ENCODE measurements at places on chromosomes 2 and 18.

DNA sequence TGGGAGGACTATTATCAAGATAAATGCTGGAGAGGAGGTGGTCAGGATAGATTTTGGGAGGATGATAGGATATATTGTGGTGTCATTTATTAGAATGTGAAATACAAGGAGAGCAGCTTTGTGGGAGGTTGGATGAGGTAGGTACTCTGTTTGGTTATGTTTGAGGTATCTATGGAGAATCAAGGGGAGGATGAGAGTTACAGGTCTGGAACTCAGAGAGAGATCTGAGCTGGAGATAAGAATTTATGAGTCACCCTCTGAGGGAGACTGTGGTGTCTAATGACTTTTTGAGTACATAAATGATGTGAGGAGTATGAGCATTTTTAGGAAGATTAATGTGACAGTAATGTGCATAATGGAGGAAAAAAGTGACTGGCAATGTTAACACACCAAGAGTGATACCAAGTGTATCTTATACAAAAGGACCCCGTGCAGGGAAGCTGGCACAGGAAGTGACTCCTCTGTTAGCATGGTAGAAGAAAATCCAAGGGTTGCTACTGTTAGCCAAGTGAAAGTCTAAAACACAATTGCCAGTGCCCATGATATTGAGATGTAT lies 48.2 kb downstream of the CRIM1 start:
- DNase-seq: no peak

DNA sequence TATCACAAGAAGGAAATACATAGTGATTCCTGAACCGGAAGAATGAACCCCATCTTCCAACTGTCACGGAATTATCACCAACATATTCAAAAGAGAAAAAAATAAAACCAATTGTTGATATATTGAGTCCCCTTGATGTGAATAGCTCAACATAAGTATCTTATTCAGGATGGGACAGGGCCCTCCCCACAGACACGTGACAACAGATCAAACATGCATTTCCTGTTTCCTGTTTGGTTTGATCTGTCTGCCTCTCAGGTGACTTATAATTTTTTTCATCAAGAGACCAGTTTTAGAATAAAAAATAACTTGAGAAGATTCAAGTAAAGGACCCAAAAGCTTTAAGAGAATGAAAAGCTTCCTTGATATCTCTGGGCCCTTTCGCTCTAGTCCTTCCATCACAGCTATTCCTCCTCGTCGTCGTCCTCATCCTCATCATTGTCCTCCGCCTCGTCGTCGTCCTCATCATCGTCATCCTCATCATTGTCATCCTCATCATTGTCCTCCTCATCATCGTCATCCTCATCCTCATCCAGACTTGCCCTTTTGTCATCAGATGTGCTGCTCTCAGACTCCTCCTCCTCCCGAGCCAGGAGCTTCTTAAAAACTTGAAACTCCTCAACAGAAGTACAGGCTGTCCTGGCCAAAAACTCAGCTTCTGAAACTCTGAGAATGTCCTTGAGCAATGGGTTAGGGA lies 6.3 kb downstream of the MTERF4 start:
- DNase-seq: no peak

- DNase-seq: no peak
Measured at GRCh38 chr2:167992278-167992677, 255.1 kb downstream of the STK39 start.

DNA sequence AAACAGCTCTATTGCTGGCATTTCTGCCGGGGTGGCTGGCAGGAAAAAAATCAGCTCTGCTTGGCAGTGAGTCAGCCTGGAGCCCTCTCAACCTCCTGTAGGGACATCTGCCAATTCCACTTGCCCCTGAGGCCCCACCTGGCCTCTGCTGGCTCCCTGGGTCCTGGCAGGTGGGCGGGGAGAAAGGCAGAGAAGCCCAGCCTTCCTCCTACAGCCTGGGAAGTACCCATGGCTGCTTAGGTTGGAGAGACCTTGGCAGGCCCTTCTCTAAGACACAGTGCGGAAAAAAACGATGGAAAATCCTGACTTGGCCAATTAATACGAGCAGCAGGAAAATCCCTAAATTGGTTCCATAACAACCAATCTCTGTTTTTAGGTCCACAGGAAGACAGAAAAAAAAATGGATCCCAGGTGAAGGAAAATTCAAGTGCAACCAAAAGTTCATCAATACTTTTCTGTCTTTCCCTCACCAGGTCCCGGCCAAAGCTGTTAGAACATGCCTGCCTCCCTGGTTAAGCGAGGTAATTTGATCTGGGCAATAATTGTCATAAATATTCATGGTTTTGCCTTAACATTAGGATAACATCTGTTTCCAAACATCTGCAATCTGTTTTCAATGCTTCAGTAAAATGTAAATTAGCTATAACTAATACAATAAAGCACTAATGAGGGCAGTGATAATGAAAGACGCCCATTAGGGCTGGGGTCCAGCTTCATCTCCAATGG lies 245.9 kb downstream of the TFCP2L1 start:
- no peak for DNase-seq

DNA sequence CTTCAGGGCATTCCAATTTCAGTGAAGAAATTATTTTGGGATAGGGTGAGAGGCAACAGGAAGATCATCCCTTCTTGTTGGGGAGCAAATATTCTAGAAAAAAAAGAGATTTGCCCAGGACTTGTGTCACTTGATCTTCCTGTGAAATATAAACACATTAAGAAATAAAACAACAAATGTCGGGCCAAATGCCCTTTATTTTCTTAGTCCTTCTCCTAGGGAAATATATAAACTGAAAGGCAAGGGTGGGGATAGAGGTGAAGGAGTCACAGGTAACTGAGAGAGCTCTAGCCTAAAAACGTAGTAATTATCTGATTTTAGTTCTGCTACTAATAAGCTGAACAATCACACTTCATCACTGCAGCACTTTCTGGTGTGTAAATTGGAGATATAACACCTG lies 104.6 kb upstream of the ACVR1C start:
- DNase-seq: no peak

DNA sequence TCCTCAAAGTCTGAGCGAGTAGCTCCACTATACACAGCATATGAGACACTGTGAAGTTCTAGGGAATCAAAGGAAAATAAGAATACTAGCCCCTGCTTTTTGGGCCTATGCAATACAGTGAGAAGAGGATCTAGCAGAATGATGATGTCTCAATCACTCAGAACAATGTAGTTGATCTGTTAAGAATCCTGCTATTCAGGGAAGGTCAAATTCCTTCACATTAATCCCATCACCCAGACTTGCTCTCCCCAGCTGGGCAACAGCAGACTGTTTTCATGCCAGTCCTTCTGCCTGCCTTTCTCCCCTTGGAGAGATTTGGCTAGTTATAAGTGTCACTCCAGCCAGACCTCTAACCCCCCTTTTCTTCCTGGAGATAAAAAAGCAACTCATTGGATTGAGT lies 230.0 kb upstream of the EPHA4 start:
- no peak for DNase-seq

- DNase-seq: no peak
Measured at GRCh38 chr2:31124904-31125303, 13.3 kb downstream of the GALNT14 start.

- no peak for DNase-seq
Measured at GRCh38 chr2:101859604-101860003, 132.2 kb upstream of the IL1R2 start.

DNA sequence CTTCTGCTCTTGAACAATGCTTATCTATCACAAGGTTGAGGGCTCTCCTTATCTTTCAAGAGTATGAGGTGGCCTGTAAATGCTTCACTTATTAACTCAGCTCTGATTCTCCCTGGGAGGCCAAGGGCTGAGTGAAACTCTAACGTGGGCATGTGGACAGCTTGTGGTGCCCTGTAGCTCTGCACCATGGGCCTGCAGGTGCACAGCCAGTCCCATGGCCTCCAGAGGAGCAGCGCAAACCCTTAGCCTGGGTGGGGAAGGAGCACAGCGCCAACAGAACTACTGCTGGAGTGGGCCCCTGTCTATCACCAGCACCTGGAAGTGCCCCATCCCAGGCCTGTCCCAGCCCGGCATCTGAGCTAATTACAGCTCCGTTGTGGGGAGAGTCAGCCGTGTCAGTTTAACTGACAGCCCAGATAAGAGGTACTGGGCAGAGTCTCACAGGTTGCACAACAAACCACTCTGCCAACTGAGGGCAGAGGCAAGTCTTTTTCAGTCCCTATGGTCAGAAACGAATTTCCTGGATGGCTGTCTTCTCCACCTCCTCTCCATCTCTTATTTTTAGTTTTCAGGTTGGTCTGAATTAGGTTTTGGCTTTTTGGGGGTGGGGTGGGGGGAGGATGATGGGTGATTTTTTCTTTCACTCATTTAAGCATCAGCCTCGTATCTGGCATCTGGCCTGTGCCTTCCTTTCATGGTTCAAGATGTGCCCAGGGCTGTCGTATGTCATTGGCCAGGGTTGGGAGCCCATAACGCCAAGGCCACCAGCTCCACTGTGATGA lies 219.5 kb downstream of the BCL2 start:
- no peak for DNase-seq

- no peak for DNase-seq
Measured at GRCh38 chr2:104766683-104767082, 87.2 kb upstream of the POU3F3 start.

- DNase-seq: no peak
Measured at GRCh38 chr2:169087757-169088379, 18.5 kb downstream of the DHRS9 start.

DNA sequence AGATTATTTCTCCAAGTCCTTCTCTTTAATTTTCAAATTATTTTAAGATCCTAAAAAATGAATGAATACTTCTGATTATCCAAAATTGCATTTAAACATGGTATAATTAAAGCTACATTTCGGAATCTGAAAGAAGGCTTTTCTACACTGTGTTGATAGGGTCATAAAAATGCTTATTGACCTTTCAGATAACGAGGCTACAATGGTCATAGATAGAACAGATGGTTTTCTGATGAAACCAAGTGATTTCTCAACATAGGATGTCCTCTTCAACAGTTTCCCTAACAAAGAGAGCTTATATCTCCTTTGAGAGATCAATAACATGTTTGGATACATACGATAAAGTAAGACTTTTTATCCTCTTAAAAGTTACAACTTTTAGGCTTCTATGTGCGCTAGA lies 201.1 kb downstream of the PTH2R start:
- no peak for DNase-seq

GRCh38 chr2:66803726-66804125 lies 368.8 kb downstream of the MEIS1 start:
- no peak for DNase-seq

GRCh38 chr2:185128346-185128745 lies 530.0 kb downstream of the ZNF804A start:
- no peak for DNase-seq

DNA sequence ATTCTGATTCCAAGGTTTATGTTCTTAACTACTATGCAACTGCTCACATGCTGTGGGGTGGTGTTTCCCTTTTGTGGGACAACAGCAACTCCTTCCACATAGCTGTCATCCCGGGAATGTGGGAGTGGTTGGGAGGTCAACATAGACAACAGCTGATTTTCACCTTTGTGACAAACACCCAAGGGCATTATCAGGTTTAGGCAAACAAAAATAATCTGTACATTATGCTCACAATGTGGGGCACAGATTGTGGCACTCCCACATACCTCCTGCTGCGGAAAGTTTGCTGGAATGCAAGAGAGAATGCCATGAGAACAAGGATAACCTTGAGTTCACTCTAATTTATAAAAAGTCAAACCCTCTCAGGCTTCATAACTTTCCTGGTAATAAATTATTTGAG lies 582.6 kb downstream of the CNTNAP5 start:
- no peak for DNase-seq

GRCh38 chr2:212384027-212384426 lies 154.6 kb downstream of the ERBB4 start:
- DNase-seq: no peak

DNA sequence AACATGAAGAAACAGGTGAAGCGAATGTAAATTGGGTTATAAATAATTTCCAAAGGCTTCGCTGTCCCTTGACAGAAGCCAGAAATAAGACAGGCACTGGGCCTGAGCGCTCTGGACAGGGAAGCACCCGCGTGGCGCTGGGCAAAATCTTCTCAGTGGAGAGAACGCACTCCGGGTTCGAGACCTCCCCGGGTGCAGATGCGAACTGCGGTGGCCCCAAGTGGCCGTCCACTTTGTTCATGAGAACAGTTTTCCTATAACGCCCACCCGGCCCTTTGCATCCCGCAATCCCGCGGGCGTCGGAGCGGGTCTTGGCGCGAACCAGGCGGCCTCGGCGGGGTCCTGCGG lies 651 bp upstream of the DPYSL5 start:
- DNase-seq: no peak

DNA sequence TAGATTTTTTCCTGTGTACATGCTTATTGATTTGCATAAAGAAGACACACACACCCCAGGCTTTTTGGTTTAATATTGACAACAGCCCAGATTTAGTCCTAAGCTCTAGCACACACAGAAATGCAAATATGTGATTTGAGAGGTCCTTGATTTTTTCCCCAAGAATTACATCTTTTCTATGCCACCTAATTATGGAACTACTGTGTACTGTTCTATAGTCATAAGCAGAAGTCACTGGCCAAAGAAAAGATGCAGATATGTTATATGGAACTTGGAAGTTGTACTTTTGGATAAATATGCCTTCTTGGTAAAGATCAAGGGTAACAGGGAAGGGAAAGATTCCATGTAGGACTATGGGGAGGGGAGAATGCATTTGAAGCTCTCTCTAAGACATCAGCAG lies 105.6 kb downstream of the SETBP1 start:
- DNase-seq: no peak

DNA sequence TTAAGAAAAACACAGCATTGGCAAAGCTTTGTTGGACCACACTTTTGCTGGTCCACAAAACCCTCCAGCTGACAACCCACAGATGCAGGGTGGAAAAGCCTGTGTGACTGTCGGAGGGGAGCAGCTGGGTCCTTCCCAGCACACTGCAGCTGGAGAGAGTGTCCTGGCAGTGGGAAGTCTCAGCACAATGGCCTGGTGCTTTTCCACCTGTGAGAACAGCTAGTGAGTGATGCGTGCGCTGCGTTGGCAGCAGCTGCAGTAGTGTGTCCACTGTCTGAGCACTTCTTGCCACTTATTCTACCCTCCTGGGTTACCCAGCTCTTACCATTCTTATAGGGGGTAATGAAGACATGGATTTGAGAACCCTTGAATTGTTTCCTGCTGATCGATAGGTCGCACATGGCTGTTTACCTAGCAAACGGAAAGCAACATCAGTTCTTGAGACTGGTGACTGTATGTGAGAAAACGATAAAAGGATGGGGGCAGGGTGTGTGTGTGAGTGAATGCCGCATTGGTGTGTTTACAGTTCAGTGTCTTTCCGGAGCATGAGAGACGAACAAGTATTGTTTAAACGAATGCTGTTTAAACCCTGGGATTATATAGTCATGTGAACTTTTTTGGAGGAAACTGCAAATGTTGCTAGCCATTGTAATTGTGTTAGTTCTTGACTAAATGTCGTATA lies 69.7 kb downstream of the LYPD6 start:
- DNase-seq: no peak

DNA sequence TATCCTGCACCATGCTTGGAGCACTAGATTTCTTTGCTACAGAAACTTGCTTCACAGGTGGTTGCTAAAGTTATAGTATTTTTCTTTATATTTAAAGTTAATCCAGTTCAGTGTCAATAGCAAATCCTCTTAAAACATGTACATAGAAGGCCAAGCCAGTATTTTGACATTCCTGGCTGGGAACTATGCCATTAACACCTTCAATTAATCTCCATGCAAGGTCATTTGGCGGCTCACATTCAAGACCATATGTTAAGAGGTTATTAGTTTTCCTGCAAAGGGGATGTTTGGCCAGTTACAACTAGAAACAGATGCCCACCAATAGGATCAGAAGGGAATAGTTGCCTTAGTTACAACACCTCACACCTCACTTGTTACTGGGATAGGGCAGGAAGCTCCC lies 261.3 kb upstream of the MEIS1 start:
- DNase-seq: no peak

- DNase-seq: no peak
Measured at GRCh38 chr18:52679354-52679753, 339.4 kb downstream of the DCC start.

- no peak for DNase-seq
Measured at GRCh38 chr2:224069172-224069571, 30.1 kb upstream of the SERPINE2 start.
